ENCODE measurements at places on chromosomes 6 and 20. TPM values are rescaled to one million over a fixed set of nuclear protein-coding genes. Genes with fewer than 3 reads are reported as not detected.

DNA sequence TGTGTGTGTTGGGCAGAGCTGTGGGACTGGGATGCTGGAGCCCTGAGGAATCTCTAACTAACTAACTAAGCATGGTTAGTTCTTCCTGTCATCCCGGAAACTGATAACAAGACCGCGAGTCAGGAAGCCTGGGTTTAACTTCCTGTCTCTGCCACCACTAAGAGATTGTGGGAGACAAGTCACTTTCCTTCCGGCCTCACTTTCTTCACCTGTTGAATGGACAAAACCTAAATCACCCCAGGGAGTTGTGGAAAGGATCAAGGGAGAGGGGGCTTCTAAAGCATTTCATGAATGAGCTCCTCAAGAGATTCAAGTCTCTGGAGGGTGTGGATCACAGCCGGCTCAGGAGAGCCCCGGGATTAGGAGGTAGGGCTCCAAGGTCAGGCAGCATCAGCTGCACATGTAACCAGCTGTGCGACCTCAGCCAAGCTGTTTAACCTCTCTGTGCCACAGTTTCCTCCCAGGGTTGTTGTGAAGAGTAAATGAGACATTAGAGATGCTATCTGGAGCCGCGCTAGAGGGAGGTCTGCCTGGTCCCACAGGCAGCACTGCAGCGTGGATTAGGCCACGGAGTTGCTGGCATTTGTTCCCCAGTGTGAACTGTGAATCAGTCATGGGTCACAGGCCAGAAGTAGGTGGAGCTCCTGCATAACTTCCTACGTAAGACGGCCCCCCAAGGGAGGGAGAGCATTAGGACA lies 105.1 kb downstream of the TOX2 start:
- DNase-seq, result no peak

DNA sequence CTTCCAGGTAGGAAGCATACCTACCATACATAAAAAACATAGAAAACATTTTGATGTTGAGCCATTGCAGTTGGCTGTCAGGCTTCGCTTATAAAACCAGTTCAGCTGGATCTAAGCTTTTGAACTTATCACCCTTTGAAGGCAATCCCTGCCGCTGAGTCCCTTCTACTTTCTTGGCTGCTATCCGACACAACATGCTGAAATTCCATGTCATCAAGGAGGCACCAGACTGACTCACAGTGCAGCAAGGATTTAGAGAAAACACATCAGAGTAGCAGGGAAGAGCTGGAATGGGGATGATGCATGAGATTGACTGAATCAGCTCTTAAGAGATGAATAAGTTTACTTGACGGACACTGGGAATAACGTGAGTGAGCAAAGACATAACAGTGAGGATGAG lies 135.0 kb upstream of the MAN1A1 start:
- DNase-seq, result peak; percentile 57

- DNase-seq, result no peak
Observed at GRCh38 chr6:83461438-83461837, 30.6 kb upstream of the ME1 start.

TRIM10 gene
- polyA plus RNA-seq, result not detected

FLRT3 gene
- 2.2 TPM for polyA plus RNA-seq

GRCh38 chr6:53179961-53180651 lies 31.5 kb upstream of the GCM1 start:
- no peak for DNase-seq

- no peak for DNase-seq
Observed at GRCh38 chr20:33674294-33675135, at the start of gene NECAB3. Gene NECAB3, minus strand, starts transcription at chr20:33674428. Its CDS starts 76 bp downstream, at chr20:33674352.

- DNase-seq, result no peak
Observed at GRCh38 chr6:9927275-9927674, 487.6 kb downstream of the TFAP2A start.

MICA gene
- polyA plus RNA-seq, result 39.9 TPM

SFTA2 gene
- not detected for polyA plus RNA-seq

RAB44 gene
- polyA plus RNA-seq, result not detected

ECT2L gene
- polyA plus RNA-seq, result not detected

DNA sequence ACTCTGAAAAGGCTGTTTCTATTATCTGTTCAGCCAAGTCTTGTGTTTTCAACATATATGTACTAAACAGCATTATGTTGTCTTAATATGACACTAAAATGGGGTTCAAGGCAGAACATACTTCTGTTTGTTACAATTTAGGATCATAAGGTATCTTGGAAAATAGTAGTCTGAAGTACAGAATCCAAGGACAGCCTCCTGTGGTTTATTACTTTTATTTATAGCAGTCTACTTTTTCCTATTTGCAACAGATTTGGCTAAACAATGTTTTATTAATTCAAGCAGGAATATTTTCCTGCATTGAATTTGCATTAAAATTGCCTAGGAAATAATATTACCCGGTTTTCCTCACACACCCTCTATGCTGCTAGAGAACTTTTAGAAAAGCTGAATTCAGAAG lies 67.7 kb downstream of the PLEKHG1 start:
- DNase-seq, result no peak

SLC22A3 gene
- polyA plus RNA-seq, result not detected

- no peak for DNase-seq
Observed at GRCh38 chr20:57653910-57654309, 33.7 kb upstream of the ZBP1 start.

DNA sequence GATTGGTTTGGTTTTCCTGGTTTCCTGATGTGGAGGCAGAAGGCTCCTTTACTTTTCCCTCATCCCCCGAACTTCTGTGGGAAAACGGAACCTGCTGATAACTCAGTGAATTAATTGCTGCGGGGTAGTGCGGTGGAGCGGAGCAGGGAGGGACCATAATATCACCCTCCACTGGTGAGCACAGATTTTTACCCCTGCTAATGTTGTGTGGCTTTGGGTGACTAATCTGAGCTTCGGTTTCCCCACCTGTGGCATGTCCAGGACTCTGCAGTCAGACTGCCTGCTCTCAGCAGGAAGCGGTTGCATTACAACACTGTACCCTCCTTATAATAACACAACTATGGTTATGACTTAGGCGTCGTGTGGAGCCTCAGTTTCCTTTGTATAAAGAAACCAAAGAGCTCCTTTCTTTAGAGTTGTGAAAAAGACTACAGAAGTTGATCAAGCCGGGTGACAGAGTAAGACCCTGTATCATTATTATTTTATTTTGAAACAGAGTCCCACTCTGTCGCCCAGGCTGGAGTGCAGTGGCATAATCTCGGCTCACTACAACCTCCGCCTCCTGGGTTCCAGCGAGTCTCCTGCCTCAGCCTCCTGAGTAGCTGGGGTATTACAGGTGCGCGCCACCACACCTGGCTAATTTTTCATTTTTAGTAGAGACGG lies 2.2 kb upstream of the ID1 start:
- no peak for DNase-seq

RBBP8NL gene
- polyA plus RNA-seq, result not detected

DNA sequence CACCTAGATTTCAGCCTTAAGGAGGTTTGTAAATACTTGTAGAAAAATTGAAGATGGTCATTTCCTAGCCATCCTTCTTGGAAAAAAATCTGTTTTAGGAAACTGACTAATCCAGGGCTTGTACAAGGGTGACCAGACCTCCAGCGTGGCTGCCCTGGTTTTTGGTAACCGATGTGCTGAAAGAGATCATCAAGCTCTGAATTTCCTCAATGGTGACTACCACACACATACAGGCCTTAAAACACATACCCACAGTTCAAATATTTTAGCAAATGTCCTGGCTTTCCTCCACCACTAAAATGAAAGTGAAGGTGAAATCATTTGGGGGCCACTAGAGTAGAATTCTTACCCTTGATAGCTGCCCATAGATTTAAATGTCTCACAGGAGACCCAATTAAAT lies 215.3 kb upstream of the SUPT3H start:
- DNase-seq, result no peak

DNA sequence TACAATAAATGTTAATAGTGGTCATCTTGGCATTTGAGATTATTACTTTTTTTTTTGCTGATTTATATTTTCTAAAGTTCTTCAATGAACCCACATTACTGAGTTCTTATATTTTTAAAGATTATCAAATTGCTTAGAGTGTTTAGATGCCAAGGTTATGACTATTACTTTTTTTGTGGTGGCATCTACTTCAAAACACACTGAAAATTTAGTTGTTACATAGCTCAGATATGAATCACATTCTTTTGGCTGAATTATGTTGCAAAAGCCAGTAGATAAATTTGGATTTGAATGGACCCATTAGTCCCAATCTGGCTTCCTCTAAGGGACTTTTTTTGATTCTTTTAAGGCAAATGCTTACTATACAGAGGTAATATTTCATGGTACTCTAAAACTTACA lies 8.9 kb downstream of the UTRN start:
- DNase-seq, result peak; percentile 46

LST1 gene
- not detected for polyA plus RNA-seq

- DNase-seq, result no peak
Observed at GRCh38 chr6:25177500-25178028, 101.6 kb upstream of the CARMIL1 start.

HCRTR2 gene
- not detected for polyA plus RNA-seq

PHACTR1 gene
- polyA plus RNA-seq, result not detected

- DNase-seq, result no peak
Observed at GRCh38 chr6:157667211-157668008, 155.6 kb upstream of the SNX9 start.

DNA sequence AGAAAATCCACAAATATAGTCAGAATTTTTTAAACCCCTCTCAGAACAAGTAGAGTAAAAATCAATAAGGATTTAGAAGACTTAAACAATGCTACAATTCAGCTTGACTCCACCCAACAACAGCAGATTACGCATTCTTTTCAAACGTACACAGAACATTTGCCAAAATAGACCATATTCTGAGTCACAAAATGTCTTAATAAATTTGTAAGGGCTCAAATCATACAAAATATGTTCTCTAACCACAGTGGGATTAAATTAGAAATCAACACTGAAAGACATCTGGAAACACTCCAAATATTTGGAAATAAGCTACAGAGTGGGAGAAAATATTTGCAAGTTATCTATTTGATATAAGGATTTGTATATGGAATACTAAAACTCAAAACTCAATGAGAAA lies 164.2 kb upstream of the AKAP12 start:
- DNase-seq, result no peak

DNA sequence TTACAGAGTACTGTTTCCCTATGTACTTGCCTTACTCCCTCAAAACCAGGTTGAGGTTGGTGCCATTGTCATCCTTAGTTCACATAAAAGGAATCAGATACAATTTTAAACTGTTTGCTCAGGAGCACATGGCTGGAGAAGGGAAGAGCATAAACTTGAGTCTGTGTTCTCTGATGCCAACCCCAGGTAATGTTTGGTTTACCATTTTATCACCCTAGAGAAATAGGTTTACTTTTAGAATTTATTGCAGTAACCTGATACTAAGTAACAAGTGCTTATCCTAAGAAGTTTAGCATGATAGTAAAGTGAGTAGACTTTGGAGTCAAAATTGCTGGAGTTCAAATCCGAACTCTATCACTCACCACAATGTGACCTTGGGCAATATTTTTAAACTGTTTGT lies 86.3 kb downstream of the RFPL4B start:
- DNase-seq, result no peak

GRCh38 chr6:44428682-44429081 lies 41.2 kb downstream of the CDC5L start:
- DNase-seq, result no peak

BPI gene
- polyA plus RNA-seq, result 0.04 TPM

- no peak for DNase-seq
Observed at GRCh38 chr6:119283979-119284545, 65.5 kb downstream of the MAN1A1 start.

TFAP2C gene
- polyA plus RNA-seq, result not detected

GRCh38 chr6:50180646-50181045 lies 130.9 kb upstream of the DEFB112 start:
- DNase-seq, result no peak

DNA sequence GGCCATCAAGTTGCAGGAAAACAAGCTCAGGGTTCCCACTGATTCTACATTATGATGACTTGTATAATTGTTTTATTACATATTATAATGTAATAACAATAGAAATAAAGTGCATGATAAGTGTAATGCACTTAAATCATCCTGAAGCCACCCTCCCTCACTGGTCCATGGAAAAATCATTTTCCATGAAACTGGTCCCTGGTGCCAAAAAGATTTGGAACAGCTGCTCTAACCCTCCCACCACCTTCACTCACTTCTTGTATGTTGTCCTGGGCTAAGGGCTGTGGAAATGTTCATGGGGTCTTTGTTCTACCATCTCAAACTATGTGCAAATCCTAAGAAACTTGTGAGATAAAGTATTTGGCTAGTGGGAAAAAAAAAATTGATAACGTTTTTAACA lies 133.8 kb downstream of the LRRC1 start:
- DNase-seq, result no peak

DNA sequence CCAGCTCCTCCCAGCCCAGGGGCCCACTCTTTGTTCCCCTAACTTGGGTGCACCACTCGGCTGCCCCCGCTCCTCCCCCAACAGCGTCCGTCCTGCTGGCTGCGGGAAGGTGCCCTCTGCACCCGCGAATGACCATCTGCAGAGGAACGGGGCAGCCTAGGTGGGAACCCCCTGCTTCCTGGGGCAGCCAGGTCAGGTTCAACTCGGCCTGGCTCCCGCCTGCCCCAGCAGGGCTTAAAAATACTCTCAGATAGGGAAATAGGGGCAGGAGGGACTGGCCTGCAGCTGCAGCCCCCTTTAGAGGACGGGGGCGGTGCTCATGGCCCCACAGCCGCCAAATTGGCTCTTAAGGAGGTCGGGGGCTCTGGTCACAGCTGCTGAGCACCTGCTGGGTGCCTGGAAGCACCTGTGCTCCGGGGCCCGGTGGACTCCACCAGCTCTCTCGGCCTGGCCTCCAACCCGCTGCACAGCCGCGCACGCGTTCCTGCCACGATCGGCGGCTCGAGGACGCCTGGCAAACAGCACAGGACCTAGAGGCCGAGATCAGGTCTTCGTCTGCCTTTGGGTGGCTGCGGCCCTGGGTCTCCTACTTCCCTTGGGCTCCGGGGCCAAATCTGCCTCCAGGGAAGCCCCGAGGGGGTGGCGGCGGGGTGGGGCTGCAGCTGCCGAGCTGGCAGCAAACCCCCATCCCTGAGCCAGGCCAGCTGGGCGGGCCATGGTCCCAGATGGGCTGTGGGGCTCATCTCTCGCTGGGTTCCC lies 700 bp upstream of the LAMA5 start:
- no peak for DNase-seq

DNA sequence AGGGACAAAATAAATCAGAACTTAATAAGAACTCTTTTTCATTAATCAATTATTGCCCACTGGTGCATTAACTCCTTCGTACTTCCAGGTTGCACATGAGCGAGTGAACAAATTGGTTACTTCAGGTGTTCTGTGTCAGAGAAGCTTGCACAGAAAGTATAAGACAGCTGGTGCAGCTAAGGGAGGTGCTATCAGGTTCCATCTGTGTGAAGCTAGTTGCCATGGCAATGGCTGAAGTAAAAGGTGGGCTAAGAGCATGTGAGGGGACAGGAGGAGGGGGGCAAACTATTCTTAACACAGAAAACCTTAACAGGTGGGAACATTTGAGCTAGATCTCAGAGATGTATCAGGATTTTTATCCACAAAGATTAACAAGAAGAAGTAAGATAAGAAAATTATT lies 81.6 kb downstream of the MANEA start:
- no peak for DNase-seq

DNA sequence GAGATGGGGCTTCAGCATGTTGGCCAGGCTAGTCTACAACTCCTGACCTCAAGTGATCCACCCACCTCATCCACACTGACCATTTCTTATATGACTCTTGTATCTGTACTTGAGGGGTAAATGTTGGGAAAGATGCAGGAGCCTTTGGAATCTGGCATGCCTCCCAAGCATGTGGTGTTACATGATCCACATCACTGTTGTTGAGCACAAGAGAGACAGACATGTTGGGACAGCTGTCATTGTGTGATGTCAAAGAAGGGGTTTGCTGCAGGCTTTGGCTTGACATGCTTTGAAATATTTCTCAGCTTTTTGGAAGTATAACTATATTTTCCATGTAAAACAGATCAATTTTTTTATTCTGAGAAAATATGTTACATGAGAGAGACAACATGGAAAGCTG lies 139.9 kb downstream of the MOXD1 start:
- DNase-seq, result no peak

GMNN gene
- polyA plus RNA-seq, result 17.4 TPM

IL17A gene
- polyA plus RNA-seq, result not detected
